ENCODE measurements at places on chromosomes 2 and 18. TPM values are rescaled to one million over a fixed set of nuclear protein-coding genes. Genes with fewer than 3 reads are reported as not detected.

DNA sequence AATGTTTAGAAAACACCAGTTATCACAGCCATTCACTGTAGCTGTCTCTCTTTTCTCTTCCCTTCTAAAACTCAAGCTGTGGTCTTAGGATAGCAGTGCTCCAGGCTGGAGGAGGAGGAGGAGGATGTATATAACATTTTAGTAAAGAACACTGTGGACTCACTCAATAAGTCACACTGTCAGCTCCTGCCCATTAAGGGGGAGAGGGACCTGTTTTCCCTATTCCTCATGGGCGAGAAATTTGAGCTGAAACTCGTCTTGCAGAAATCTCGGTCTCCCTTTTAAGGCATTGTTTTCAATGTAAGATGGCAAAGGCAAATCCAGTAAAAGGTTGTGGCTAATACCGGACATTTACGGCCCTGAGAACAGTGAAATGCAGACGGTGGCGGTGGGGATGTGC lies 114.8 kb upstream of the ZNF236 start:
- DNase-seq = no peak

- no peak for DNase-seq
Measured at GRCh38 chr2:230758566-230759480, 46.2 kb downstream of the CAB39 start.

GRCh38 chr2:168230389-168230788 lies 17.0 kb downstream of the STK39 start:
- no peak for DNase-seq

GRCh38 chr2:45843136-45843535 lies 191.7 kb downstream of the PRKCE start:
- no peak for DNase-seq

- no peak for DNase-seq
Measured at GRCh38 chr18:35371412-35372195, 5.5 kb downstream of the ZNF396 start.

DNA sequence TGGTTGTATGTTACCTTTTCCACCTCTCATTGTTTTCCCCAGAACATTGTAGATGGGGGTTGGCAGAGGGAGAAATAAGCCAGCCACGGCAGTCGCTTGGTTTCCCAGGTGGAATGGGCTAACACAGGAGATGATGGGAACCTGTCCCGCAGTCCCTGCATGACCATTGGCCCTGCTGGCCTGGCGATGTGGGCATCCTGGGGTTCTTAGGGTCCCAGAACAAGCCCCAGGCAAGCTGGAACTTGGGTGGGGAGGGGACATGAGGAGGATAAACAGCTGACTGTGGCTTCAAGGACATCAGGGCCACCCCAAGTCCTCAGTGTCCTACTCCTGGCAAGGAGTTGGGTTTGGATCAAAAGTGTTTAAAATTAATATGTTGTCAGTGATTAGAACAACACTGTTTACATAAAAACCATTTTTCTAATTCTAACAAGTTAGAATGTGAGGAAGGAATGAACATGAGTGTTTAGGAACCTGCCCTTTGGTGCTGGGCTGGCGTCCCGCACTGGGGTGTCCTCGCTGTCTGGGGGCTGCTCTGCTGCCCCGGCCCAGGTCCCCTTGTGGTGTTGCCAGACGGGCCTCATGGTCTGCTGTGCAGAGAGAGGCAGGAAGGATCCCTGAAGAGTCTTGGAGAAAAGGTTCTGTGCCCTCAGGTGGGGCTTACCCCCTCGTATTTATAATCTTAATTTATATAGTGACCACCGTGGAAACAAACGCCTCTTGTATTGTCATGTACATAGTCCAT lies 95.1 kb downstream of the USP40 start:
- no peak for DNase-seq

GRCh38 chr2:25649786-25650185 lies 23.6 kb downstream of the DTNB start:
- DNase-seq = no peak

GRCh38 chr2:110858135-110858725 lies 125.9 kb downstream of the ACOXL start:
- DNase-seq = no peak

- no peak for DNase-seq
Measured at GRCh38 chr2:238875101-238875470, 27.2 kb downstream of the TWIST2 start.

- no peak for DNase-seq
Measured at GRCh38 chr2:222423632-222424275, 589 bp upstream of the SGPP2 start.

The IL1RL2 gene
- not detected for total RNA-seq

The MYCN gene
- total RNA-seq = not detected

The KLHL30 gene
- not detected for total RNA-seq

The CCDC178 gene
- not detected for total RNA-seq

The MSH2 gene
- total RNA-seq = 14.8 TPM

The STAT4 gene
- 104 TPM for total RNA-seq

The COX7A2L gene
- 57.3 TPM for total RNA-seq
